ENCODE measurements at places on chromosomes 1 and 21.

- DNase-seq: peak; percentile 55
Measured at GRCh38 chr1:178126261-178126660, 32.4 kb downstream of the RASAL2 start.

GRCh38 chr1:119637710-119638109 is 10.4 kb downstream of the ZNF697 start:
- DNase-seq: no peak

- no peak for DNase-seq
Measured at GRCh38 chr1:89460325-89460724, 64.3 kb upstream of the LRRC8B start.

DNA sequence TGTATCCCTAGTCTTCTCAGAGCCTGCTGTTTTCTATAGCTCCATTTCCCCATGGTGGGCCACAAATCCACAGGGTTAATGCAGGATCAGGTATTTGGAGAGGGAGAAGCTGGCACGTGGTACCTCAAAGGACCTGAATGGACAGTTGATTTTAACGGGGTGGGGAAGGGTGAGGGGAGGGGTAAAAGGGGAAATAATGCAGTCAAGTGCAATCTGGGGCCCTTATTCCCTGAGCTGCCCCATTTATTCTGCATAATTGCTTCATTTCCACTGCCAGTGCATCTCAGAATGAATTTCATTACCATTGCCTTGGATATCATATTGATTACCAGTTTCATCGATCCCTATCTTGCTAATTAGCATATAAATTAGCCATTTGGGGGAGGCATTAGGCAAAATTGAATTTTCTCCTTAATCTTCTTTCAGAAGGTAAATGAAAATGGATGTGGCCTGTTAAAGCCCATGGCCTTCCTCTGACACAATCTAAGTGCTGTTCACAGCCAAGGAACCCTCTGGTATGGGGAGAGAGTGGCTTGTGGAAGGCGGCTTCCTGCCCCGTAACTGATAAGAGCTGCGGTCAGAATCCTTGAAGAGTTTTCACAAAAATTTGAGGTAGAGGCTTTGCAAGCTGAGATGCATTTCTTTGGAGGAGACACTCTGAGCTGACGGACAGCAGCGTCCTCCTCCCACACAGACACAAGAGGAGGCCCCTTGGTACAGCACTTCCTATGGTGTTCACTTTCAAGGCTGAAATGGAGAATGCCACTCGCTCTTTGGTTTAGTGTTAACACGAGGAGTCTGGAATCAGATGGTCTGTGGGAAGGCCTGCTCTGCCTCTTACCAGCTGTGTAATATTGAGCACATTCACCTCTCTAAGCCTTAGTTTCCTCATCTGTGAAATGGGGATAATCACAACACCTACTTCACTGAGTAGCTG is 34.4 kb downstream of the PHC2 start:
- no peak for DNase-seq

- no peak for DNase-seq
Measured at GRCh38 chr1:81006502-81006901, 794.2 kb upstream of the ADGRL2 start.

DNA sequence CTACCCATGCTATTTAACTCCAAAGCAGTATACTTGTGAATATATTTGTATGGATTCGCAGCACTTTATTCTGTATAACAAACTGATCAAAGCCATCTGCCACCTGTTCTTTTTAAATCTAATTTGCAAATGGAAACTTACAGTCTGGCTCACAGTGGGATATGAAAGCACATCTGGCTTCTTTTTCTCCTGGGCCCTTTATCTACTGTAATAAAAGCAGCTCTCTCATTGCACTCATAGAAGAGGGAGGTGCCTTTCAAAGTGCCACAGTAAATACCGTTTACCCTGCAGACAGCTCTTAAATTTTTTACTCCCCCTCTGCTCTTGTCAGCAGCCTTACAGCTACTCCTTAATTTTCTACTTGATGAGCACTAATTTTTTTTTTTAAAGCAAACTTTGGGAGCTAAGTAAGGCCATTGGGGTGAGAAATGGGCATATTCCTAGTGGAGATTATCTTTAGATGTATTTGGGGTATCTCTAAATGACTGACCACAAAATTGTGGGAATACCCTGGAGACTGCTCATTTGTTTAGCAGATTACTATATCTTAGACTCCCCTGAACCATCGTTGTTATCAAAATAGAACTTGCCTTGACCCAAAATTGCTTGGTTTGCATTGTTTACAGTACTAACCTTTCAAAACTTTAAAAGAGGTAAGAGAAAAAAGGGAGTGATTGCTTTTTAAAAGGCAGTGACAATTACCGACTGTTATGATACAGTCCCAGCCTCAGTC is 110.1 kb downstream of the VPS13D start:
- no peak for DNase-seq

DNA sequence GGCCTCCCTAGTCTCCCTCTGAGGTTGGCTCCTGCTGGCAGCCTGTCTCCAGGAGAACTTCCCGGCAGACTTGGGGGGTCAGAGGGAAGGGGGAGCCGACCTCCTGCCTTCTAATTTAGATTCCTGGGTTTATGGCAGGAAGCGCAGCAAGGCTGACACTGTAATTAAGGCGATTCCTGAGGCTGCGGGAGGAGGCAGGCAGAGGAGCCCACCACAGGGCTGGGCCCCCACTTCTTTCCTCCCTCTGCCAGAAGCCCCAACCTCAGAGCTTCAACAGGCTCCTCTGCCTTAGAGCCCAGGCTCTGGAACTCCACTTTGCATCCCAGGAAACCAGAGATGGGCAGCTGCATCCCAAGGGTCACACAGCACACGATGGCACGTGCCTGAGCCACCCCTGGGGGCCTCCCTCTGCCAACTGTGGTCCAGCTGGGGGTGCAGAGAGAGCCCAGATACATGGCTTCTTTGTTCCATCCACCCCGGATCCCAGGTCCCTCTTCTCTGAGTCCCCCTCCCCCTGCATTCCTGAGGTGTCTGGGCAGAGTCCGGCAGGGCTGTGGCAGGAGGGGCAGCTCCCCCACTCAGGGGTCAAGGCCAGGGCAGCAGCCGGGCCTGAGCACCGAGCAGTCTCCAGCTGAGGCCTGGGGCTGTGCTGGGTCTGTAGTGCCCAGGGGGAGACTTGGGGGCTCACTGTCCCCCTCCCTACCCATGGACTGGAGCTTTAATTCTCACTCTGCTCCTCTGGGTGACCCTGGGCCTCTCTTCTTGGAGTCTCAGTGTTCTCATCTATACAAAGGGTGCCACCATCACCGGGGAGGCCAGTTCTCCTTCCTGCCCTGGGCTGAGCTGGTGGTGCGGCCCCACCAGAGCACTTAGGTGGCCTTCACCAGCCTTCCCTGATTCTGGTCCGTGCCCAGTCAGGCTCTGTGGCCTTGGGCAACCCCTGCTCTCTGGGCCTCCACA is 39.4 kb upstream of the FAM131C start:
- no peak for DNase-seq
